Non-pigmented ciliary epithelial cell (primary cell): ENCODE measurements at places on chromosomes 3 and 15.

GRCh38 chr3:168582503-168582902 is 486.8 kb upstream of the GOLIM4 start:
- no peak for DNase-seq

DNA sequence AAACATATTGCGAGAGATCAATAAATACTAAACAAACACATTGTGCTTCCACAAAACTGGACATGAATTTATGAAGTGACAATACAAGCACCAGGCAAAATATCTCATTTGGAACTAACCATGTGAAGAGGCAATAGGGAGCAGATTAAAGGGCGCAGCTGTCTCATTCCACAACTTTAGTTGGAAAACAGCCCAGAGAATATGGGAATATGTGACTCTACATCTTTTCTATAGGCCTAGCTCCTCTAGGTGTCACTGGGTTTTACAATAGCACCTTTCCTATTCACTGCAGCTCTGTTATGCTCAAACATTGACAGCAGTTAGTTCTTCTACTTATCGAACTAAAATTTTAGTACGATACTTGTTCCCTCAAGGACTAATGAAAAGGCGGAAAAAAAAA is 866.3 kb upstream of the GBE1 start:
- no peak for DNase-seq

- DNase-seq, result no peak
Measured at GRCh38 chr15:46089467-46089935, 454.7 kb downstream of the SQOR start.

DNA sequence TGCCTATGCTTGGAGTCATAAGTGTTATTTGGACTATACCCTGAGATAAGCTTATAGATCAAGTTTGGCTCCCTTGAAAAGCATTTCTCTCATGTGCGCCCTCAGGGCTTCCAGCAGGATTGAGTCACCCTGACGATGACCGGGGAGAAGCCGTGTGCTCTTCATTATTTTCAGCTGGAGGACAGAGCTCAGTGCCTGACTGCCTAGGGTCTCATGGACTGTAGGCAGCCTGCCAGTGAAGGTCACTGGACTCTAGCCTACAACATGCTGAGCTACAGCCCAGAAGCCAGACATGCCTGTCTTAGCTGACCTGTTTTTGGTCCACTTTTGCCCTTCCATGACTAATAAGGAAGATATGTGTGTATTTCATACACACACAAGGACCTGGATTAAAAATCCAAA is 31.6 kb upstream of the NUDT16 start:
- DNase-seq, result peak; percentile 59

DNA sequence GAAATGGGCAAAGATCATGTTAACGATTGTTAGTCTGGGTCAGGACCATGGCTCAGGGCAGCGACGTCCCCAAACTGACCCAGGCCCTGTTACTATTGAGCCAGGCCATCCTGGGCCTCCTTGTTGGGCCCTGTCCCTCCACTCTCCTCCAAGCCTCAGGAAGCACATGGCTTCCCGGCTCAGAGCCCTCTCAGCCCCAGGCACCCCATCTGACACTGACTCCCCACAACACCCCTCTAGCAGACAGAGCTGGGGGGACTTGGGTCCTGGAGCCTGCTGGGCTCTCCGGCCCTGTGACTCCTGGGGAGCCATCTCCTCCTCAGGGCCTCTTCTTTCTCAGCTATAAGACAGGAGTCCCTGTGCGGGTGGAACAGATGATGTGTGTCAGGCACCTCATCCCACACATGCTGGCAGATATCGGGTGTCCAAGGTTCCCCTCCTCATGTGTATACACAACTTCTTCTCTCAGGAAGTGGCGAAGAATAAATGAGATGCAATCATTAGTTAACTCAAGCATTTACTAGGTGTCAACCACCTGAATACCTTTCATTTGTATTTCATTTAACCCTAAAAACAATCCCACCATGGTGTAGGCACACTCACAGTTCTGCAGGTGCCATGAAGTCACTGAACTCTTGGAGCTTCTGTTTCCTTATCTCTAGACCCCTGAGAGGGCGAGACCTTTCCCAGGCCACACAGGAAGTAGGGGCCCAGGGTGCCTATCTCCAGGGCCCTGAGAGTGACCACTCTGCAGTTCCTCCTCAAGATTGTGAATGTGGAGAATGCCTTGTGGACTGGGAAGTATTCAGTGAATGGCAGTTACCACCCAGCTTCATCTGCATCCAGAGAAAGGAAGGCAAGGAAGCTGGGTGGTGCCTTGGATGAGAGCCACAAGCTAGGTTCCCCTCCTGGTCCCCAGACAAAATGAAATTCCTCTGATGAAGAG is 282.5 kb upstream of the TLE3 start:
- DNase-seq, result no peak

- DNase-seq, result no peak
Measured at GRCh38 chr3:179512378-179512777, 50.3 kb upstream of the ACTL6A start.

DNA sequence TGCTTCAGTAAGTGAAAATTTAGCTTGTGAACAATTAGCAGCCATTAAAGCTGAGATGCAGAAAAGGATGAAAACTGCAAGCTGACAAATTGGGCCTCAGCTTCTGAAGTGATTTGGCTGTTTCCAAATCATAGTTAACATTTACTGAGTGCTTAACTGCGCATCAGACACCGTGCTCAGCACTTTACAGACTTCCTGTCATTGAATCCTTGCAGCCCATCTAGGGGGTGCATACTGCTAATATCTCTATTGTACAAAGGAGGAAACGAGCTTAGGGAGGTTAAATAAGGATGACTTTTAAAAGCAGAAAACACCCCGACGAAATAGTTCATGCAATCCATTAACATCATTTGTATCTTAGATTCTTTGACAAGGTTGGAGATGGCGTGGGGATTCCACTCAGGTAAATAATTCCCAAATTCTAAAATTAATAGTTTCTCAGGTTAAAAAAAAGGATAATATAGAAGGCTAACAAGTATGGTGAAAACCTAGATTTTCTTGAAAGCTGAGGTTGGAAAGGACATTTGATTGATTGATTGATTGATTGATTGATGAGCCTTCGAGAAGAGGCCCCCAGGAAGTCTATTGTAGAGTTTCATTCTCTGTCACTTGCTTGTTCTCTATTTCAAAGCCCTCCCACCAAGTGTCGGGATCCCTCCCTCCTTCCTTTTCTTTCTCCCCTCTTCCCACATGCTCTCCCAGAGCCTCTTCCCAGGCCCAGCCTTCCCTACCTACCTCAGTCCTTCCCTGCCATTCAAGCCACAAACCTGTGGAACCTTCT is 23.5 kb upstream of the EPHB3 start:
- no peak for DNase-seq

DNA sequence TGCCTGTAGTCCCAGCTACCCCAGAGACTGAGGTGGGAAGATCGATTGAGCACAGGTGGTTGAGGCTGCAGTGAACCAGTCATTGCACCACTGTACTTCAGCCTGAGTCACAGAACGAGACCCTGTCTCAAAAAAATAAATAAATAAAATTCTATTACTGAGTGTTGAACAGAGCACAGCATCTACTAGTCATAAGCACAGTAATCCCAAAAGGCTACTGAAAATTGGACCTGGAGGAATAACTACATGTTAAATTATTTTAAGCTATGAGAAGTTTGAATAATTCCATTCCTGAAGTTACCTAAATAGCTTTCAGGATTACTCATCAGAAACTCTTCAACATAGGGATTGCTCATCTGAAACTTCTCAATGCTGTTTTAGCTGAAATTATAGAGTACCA is 43.4 kb downstream of the ARMC8 start:
- no peak for DNase-seq

DNA sequence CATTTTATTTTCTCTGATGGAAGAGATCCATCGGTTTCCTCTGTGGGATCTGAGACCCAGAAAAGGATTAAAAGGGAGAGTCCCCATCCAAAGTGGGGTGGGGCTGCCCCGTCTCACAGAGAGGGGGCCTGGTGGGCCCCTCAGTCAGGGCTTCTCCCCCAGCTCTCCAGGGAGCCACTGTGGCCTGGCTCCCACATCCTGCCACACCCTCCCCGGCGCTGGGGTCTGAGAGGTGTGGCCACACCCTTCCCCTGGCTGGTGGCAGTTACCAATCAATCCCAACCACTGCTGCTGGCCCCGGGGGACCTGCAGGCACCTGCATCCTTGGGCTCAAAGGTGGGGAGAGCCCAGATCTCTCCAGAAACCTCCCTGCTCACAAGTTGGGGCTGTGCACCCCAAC is 161.8 kb upstream of the IQSEC1 start:
- DNase-seq, result no peak

- no peak for DNase-seq
Measured at GRCh38 chr15:49622561-49622960, 1.7 kb downstream of the DTWD1 start.

- no peak for DNase-seq
Measured at GRCh38 chr3:71025516-71025915, 558.0 kb downstream of the FOXP1 start.

GRCh38 chr3:105537371-105538080 is 170.8 kb downstream of the ALCAM start:
- DNase-seq, result no peak

GRCh38 chr15:41827290-41827879 is 507 bp upstream of the JMJD7 start:
- DNase-seq, result no peak

DNA sequence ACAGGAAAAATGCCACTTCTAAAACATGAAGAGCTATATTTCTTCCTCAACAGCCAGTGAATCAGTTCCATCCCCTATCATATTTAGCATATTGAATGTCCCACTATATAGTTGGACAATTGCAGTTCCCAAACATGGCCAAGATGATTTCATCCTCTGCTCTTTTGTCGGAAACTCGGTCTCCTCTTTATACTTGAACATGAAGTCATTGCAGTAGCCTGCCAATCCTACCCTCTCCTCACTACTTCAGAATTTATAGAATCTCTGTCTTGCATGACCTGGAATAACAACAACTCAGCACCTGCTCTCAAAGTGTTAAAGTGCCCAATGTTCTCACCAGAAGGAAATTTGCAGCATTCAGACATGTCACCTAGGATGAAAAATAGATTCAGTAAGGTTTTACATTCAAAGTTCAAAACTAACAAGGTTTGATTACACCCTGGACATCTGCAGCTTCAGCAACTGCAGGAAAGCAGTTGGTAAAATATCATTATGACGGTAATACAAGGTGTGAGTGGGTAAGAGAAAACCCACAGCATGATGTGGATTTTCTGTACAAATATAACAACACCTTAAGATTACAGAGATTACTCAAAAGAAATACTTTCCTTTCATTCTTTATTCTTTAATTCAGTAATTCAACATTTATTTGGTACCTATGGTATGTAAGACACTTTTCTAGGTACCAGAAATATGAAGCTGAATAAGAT is 52.5 kb downstream of the TP63 start:
- DNase-seq, result no peak

GRCh38 chr3:81699536-81700320 is 61.7 kb downstream of the GBE1 start:
- no peak for DNase-seq

- no peak for DNase-seq
Measured at GRCh38 chr15:68436680-68437079, 4.7 kb upstream of the ITGA11 start.

DNA sequence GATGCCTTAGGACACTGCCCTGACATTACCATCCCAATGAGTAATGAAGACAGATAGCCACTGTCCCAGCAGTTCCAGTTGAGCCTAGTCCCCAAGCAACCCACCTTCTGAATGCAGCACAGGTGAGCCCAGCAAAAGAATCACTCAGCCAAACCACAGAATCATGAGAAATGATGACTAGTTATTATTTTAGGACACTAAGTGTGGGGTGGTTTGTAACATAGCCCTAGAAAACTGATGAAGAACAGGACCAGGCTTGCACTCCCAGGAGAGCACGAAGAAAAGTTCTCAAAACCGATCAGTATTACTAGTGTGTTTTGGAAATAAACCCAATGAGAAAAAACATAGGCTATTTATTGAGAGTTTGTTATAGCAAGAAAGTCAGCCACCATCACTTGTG is 129.6 kb upstream of the CNTN6 start:
- no peak for DNase-seq

DNA sequence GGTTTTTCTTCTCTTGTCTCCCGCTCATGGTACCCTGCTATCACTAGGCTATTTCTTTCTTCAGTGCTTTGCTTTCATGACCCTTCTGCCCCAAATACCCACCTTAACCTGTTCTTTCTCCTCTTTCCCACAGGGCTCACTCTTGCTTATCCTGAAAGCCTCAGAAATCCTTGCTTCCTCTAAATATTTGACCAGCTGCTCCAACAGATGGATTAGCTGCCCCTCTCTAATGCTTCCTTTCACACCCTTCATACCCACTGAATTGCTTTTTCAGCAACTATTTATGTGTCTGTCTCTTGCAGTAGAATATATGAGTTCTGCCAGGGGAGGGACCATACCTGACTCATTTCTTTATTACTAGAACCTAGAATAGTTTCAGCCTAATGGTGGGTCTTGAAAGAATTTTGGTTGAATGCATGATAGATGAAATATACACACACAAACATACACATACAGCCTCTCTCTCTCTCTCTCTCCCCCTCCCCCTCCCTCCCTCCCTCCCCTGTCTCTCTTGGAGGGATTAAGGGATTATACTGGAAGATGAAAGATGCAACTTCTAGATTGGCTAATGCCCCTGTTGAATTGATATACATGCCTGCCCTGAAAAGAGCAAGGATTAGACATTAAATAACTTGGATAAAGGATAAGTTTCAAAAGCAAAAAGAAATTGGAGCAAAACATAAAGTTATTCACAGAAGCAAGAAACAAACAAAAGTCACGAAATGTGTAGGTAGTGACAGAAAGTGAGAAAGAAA is 95.0 kb upstream of the GADL1 start:
- no peak for DNase-seq

DNA sequence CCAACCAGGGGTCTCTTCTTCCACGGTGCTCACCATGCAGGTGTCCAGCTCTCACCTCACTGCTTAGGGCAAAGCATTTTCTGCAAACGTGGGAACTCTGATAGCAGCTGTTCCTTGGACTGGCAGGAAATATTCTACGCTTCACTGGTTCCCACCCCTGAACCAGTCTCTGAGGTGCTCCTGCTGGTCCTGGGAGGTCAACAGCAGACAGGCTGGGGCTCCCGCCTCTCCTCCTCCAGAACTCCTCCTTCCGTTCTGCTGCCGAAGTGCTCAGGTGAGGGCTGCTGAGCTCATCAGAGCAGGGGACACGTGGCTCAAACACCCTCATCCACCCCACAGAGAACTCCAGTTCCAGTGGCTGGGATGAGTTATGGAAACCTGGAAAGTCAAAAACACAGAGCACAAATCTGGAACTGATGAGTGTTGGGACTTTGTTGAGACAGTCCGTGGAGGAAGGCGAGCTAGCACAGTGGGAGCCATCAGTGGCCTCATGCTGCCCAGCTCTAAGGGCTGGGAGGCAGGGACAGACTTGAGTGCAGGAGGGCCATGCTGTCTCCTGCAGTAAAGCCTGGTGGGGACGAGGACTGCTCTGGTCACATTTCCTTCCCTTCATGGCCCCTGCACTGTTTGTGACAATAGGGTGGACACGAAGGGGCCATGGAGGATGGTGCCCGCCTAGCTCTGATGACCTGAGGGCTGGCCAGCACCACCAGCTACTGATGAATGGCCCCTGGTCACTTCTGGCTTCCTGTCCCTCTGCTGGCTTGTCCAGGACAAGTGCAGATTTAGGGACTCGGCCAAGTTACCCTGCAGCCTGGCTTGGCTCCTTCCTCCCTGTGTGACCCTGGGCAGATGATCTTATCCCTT is 137.8 kb downstream of the KLF13 start:
- no peak for DNase-seq

GRCh38 chr3:100834332-100834731 is 125.0 kb downstream of the TFG start:
- DNase-seq, result no peak

GRCh38 chr3:69174871-69175737 is 52.7 kb upstream of the LMOD3 start:
- no peak for DNase-seq

GRCh38 chr3:154656486-154656885 is 226.5 kb upstream of the GPR149 start:
- DNase-seq, result no peak

GRCh38 chr15:59553879-59554735 is 57.5 kb upstream of the GCNT3 start:
- DNase-seq, result peak; percentile 63
